Activated CD4-positive, alpha-beta T cell treated with anti-CD3 and anti-CD28 coated beads, Interleukin-2, amount 50 U/mL, for 1 hour (primary cell): ENCODE measurements at places on chromosomes 6 and 20.

- DNase-seq: no peak
Measured at GRCh38 chr20:6473197-6473596, 294.3 kb upstream of the BMP2 start.

- no peak for DNase-seq
Measured at GRCh38 chr6:101663100-101663499, 269.6 kb downstream of the GRIK2 start.

DNA sequence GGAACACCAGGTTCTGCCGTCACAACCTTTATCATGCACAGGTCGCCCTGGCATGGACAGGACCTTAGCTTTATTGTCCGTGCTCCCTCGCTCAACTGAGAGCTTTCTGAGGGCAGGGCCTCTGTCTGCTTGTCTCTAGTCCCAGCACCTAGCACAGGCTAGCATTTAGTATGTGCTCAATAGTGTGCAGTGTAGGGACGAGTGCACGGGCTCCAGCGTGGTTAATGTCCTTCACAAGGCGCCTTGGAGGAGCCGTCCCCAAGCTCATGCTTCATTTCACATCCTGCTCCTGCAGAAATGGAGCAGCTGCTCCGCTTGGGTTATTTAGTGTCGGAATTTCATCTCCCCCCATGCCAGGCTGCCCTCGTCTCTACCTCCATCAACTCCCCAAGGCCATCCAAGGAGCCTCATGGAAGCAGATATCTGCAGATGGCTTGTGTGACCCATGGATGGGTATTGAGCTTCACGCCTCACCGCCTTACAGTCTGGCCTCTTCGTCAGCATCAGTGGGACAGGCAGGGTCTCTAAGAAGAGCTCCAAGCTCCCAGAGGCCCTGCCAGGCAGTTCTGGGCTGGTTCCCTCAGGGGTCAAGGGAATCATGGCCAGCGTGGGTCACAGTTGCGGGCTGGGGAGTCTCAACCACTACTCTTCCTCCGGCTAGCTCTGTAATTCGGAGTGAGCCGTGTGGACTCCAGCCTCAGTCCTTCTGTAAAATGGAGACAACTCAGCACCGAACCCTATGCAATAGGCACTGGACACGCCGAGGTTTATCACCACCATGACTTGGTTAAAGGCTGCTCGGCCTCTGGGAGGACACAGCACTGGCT, 60.8 kb upstream of the APCDD1L start:
- DNase-seq: no peak

DNA sequence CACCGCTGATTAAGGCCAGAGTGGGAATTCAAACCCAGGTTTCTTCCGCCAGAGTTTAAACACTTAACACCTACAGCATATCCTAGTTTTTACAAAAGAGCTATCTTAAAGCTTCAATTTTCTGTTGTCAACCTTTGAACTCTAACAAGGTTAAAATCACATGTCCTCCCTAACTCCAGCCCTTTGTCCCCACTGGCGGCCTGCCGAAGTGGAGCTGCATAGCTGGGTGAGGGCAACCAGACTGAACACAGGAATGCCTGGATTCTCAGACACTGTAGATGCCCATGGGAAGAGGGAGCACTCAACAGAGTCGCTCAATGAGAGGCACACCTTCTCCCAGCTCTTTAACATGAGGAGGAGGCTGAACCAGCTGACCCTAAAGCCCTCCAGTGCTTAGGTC, 59.1 kb downstream of the LRFN2 start:
- DNase-seq: no peak

- peak; percentile 8 for DNase-seq
Measured at GRCh38 chr20:53750827-53751619, 157.4 kb upstream of the ZNF217 start.
